SJSA1 (cell line): ENCODE measurements at places on chromosomes 1 and 21.

- H3K4me1 ChIP-seq, result no peaks in the 10 kb centered on the region
- no peaks in the 10 kb centered on the region for H3K27me3 ChIP-seq
- H3K4me3 ChIP-seq, result no peak overlapping the region
- no peak overlapping the region for H3K27ac ChIP-seq
- no peaks in the 10 kb centered on the region for H3K36me3 ChIP-seq
These were observed 93.0 kb downstream of the CLIC6 start for GRCh38 chr21:34761758-34762330.

GRCh38 chr1:51268634-51269033 lies 32.6 kb downstream of the RNF11 start:
- no peaks in the 10 kb centered on the region for H3K27me3 ChIP-seq
- peaks cover 56% of the 10 kb centered on the region for H3K4me1 ChIP-seq
- H3K4me3 ChIP-seq, result no peak overlapping the region
- DNase-seq, result no peak
- H3K27ac ChIP-seq, result peak overlapping the region; percentile 94
- peaks cover 50% of the 10 kb centered on the region for H3K36me3 ChIP-seq

GRCh38 chr1:97164276-97164639 lies 442.7 kb downstream of the PTBP2 start:
- no peak for DNase-seq
- no peaks in the 10 kb centered on the region for H3K36me3 ChIP-seq
- H3K27me3 ChIP-seq, result no peaks in the 10 kb centered on the region
- no peaks in the 10 kb centered on the region for H3K4me1 ChIP-seq
- no peak overlapping the region for H3K4me3 ChIP-seq
- no peak overlapping the region for H3K27ac ChIP-seq

- no peak overlapping the region for H3K4me3 ChIP-seq
- no peaks in the 10 kb centered on the region for H3K4me1 ChIP-seq
- no peak for DNase-seq
- peaks cover 2% of the 10 kb centered on the region; the same call in 1 of the 2 replicates for H3K36me3 ChIP-seq
- H3K27ac ChIP-seq, result no peak overlapping the region
- no peaks in the 10 kb centered on the region for H3K27me3 ChIP-seq
These were observed 33.6 kb downstream of the CD55 start for GRCh38 chr1:207355060-207355459.

DNA sequence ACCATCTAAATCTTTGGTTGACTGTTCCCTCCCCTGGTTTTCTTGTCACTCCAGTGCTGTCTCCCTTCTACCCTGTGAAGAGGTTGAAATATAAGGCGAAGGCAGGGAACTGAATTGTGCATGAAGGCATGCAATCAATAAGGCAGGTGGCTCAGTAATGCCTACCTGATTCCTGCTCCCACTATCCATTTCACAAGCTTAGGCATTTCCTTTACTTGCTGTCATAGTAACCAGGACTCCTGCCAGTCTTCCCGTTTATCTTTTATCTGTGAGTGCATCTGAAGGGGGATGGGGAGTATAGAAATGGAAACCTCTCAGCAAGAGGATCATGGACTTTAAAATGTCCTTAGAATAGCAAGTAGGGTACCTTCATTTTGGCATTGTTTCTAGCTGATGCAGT lies 40.5 kb downstream of the MRPS6 start:
- no peaks in the 10 kb centered on the region for H3K27me3 ChIP-seq
- no peak overlapping the region for H3K4me3 ChIP-seq
- H3K4me1 ChIP-seq, result no peaks in the 10 kb centered on the region
- DNase-seq, result no peak

- DNase-seq, result no peak
- H3K27ac ChIP-seq, result no peak overlapping the region
- no peaks in the 10 kb centered on the region for H3K27me3 ChIP-seq
- H3K36me3 ChIP-seq, result no peaks in the 10 kb centered on the region
- H3K4me3 ChIP-seq, result no peak overlapping the region
These were observed 127.9 kb upstream of the SLC45A1 start for GRCh38 chr1:8189931-8190483.

DNA sequence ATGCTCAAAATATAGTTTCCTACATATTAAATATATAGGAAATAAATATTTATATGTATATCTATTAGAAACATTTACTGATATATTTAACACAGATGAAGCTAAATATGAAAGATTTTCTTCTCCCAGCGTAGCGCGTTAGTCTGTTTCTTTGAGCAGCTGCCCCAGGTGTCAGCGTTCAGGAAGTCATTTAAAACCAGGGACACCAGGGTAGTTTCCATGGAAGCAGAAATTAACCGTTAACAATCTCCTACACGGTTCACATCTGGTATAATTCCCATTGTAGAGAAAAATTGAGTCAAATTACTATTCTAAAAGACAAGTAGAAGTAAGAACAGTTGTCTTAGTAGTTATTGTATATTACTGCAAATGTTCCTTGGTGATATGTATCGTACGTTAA lies 1443.7 kb downstream of the MRPL39 start:
- H3K36me3 ChIP-seq, result no peaks in the 10 kb centered on the region
- no peaks in the 10 kb centered on the region for H3K27me3 ChIP-seq
- no peak overlapping the region for H3K4me3 ChIP-seq
- no peak for DNase-seq
- no peak overlapping the region for H3K27ac ChIP-seq
- H3K4me1 ChIP-seq, result no peaks in the 10 kb centered on the region

- no peak overlapping the region for H3K4me3 ChIP-seq
- no peaks in the 10 kb centered on the region for H3K4me1 ChIP-seq
- DNase-seq, result no peak
- H3K27ac ChIP-seq, result no peak overlapping the region
- H3K36me3 ChIP-seq, result no peaks in the 10 kb centered on the region
- H3K27me3 ChIP-seq, result no peaks in the 10 kb centered on the region
These were observed 38.9 kb downstream of the LEPR start for GRCh38 chr1:65459397-65459768.

DNA sequence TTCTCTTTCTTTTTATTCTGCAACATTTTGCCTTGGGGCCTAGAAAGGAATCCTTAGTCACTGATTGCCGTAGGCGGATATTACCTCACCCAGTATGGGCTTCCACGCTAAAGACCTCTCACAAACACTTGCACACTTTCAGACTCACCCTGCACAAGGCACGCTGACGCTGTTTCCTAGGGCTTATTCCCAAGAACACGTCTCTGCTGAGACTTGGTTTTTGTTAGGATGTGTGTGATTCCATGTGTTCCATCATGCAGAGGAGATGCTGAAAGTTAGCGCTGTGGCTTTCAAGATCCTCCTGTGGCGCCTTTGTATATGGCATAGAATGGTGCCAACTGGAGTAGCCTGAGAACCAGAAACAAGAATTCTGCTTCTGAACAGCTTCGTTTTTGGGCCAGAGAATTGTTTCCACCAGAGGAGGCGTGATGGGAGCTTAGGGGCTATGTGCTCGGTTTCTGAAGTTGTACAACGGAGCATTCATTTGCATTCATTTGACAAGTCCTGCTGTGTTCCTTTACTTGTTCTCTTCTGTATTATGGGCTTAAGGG lies 297.0 kb downstream of the DISC1 start:
- DNase-seq, result no peak
- H3K4me3 ChIP-seq, result no peak overlapping the region
- no peaks in the 10 kb centered on the region for H3K36me3 ChIP-seq
- peaks cover 18% of the 10 kb centered on the region for H3K4me1 ChIP-seq
- H3K27ac ChIP-seq, result no peak overlapping the region

DNA sequence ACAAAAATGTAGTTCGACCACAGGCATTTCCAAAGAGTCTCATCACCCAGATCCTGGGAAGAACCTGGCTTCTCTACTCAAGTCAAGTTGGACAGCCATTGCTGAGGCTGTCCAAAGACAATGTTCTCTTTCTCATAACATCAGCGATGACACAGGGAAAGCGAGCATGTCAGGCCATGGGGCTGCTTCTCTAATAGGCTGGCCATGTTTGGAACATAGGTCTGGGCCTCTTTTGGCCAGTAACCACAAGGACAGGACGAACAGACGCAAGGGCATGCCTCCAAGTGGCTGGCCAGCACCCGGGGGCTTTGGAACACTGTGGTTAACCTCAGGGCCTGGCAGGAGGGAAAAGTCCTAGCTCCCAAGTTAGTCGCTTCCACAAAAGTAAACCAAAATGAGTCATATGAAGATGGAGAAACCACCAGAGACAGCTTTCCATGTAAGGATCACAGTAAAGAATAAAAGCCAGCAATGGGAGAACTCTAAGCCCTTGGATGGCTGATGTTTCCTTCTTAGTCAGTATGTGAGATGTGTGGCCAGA lies 80.6 kb upstream of the SLC44A3 start:
- DNase-seq, result peak; percentile 94
- H3K4me3 ChIP-seq, result no peak overlapping the region
- peak overlapping the region; percentile 41 for H3K27ac ChIP-seq
- no peaks in the 10 kb centered on the region for H3K27me3 ChIP-seq
- no peaks in the 10 kb centered on the region for H3K36me3 ChIP-seq

- DNase-seq, result no peak
- H3K4me3 ChIP-seq, result no peak overlapping the region
- H3K27me3 ChIP-seq, result no peaks in the 10 kb centered on the region
- no peak overlapping the region for H3K27ac ChIP-seq
- H3K4me1 ChIP-seq, result peaks cover 3% of the 10 kb centered on the region; the same call in 1 of the 2 replicates
These were observed 43.4 kb downstream of the WASF2 start for GRCh38 chr1:27446496-27447020.

DNA sequence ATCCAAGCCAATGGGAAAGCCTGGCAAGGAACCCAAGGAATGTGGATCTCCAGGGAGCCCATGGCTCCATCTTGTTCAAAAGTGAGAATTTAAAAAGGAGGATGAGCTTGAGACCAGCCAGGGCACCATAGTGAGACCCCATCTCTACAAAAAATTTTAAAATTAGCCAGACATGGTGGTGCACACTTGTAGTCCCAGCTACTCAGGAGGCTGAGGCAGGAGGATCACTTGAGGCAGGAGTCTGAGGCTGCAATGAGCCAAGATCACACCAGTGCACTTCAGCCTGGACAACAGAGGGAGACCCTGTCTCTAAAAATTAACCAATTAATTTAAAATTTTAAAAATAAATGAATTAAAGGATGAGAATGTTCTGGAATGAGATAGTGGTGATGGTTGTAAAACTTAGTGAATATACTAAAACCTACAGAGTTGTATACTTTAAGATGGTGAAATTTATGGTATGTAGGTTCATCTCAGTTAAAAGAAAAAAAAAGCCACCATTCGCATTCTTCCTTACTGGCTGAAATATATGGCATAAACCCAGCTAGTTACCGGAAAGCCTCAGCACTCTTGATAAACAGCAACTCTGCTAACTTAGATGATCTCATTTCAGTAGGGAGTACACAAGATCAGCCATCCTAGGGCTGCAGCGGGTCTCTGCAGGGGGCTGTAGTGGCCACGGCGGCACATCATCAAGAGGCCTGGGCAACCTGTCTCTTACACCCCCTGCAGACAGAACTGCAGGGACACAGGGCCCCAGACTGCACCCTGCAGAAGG lies 48.3 kb upstream of the H6PD start:
- no peak for DNase-seq
- peaks cover 15% of the 10 kb centered on the region for H3K4me1 ChIP-seq
- no peak overlapping the region for H3K4me3 ChIP-seq
- H3K36me3 ChIP-seq, result peaks cover 7% of the 10 kb centered on the region; the same call in 1 of the 2 replicates
- H3K27me3 ChIP-seq, result no peaks in the 10 kb centered on the region
- no peak overlapping the region for H3K27ac ChIP-seq

DNA sequence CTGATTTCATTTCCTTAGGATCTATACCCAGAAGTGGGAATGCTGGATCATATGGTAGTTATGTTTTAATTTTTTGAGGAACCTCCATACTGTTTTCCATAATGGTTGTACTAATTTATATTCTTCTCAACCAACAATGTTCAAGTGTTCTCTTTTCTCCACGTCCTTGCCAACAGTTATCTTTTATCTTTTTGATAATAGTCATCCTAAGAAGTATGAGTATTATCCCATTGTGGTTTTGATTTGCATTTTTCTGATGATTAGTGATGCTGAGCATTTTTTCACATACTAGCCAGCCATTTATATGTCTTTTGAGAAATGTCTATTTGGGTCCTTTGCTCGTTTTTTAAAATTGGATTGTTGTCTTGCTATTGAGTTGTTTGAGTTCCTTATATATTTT lies 38.5 kb downstream of the ABCD3 start:
- H3K4me1 ChIP-seq, result no peaks in the 10 kb centered on the region
- no peaks in the 10 kb centered on the region for H3K27me3 ChIP-seq
- no peak for DNase-seq
- peaks cover 25% of the 10 kb centered on the region for H3K36me3 ChIP-seq
- H3K4me3 ChIP-seq, result no peak overlapping the region

- H3K27ac ChIP-seq, result no peak overlapping the region
- no peaks in the 10 kb centered on the region for H3K36me3 ChIP-seq
- H3K27me3 ChIP-seq, result no peaks in the 10 kb centered on the region
These were observed 48.0 kb downstream of the ABCA4 start for GRCh38 chr1:94072840-94073522.

GRCh38 chr1:115676498-115677181 lies 34.9 kb downstream of the VANGL1 start:
- H3K4me3 ChIP-seq, result no peak overlapping the region
- H3K27me3 ChIP-seq, result no peaks in the 10 kb centered on the region
- peaks cover 8% of the 10 kb centered on the region for H3K36me3 ChIP-seq
- H3K27ac ChIP-seq, result no peak overlapping the region

DNA sequence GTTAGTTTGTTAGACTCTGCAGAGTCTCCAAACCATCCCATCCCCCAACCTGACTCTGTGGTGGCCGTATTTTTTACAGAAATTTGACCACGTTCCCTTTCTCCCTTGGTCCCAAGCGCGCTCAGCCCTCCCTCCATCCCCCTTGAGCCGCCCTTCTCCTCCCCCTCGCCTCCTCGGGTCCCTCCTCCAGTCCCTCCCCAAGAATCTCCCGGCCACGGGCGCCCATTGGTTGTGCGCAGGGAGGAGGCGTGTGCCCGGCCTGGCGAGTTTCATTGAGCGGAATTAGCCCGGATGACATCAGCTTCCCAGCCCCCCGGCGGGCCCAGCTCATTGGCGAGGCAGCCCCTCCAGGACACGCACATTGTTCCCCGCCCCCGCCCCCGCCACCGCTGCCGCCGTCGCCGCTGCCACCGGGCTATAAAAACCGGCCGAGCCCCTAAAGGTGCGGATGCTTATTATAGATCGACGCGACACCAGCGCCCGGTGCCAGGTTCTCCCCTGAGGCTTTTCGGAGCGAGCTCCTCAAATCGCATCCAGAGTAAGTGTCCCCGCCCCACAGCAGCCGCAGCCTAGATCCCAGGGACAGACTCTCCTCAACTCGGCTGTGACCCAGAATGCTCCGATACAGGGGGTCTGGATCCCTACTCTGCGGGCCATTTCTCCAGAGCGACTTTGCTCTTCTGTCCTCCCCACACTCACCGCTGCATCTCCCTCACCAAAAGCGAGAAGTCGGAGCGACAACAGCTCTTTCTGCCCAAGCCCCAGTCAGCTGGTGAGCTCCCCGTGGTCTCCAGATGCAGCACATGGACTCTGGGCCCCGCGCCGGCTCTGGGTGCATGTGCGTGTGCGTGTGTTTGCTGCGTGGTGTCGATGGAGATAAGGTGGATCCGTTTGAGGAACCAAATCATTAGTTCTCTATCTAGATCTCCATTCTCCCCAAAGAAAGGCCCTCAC lies at the start of gene OLIG2:
Gene OLIG2 (plus strand): TSS at position 447 of the 954 bp plus-strand sequence. CDS start 928 bp downstream, outside the sequence.
- DNase-seq, result no peak
- peaks cover 99% of the 10 kb centered on the region for H3K27me3 ChIP-seq
- H3K36me3 ChIP-seq, result no peaks in the 10 kb centered on the region

DNA sequence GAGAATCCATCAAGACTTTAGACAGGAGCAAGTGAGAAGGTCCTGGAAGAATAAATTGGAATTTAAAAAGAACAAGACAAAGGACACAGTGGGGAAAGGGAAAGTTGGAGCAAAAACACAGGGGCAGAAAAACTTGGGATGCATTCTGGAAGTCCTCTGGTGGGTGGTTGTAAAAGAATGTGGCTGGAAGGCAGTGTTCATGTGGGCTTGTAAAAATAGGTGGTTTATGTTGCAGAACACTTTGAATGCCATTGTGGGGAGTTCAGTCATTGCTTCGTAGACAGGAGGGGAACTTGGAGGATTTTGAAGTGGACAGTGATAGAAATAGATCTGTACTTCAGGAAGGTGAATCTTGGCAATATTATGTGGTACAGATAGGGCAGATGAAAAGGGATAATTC lies 15.2 kb downstream of the KIF1B start:
- H3K36me3 ChIP-seq, result no peaks in the 10 kb centered on the region
- no peak overlapping the region for H3K27ac ChIP-seq
- H3K4me3 ChIP-seq, result no peak overlapping the region
- no peak for DNase-seq
